Stimulated activated CD8-positive, alpha-beta memory T cell treated with anti-CD3 and anti-CD28 coated beads, Interleukin-4, amount 100 ng/mL, for 48 hours (primary cell): ENCODE measurements at places on chromosomes 16 and 17.

DNA sequence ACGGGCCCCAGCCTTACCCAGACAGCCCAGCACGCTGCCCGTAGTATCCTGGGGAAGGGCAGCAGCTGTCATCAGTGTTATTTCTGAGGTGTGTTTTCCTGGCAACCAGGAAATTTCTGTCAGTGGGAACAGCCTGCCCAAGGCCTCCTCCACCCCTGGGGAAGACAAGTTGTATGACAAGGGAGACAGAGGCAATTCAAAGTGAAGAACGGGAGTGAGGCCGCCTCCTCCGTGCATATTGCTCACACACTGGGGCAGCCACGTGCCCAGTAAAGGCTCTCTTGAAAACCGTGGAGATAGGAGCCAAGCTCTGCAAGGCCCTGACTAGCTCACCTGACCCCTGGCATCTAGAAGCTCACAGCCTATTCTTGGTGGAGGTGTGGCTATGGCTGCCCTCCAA, 57.6 kb downstream of the RAI1 start:
- DNase-seq, result no peak

DNA sequence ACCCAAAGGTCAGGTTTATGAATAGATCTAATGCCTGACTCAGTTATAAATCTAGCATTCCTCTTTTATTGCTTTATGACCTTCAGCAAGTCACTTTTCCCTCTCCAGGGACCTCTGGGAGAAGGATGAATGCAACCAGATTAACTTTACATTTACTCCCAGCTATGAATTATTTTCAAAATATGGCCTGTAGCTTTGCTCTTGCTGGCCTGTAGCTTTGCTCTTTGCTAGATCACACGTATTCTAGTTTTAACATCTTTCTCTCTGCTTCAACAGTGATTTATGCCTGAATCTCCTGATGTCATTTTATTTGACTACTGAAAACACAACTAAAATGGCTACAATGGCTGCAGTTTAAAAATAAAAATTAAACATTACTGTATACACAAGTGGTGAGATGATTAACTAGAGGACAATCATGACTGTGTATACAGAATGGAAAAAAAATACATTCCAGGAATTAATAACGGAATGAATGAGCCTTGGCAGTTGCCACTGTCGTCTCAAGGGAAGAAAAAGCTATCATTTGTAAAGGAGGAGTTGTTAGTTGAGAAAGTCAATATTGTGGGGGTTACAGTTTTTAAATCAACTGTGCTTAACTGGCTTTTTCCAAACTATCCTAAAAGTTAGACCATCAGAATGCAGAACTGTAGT, 434.5 kb upstream of the GOT2 start:
- DNase-seq, result no peak

DNA sequence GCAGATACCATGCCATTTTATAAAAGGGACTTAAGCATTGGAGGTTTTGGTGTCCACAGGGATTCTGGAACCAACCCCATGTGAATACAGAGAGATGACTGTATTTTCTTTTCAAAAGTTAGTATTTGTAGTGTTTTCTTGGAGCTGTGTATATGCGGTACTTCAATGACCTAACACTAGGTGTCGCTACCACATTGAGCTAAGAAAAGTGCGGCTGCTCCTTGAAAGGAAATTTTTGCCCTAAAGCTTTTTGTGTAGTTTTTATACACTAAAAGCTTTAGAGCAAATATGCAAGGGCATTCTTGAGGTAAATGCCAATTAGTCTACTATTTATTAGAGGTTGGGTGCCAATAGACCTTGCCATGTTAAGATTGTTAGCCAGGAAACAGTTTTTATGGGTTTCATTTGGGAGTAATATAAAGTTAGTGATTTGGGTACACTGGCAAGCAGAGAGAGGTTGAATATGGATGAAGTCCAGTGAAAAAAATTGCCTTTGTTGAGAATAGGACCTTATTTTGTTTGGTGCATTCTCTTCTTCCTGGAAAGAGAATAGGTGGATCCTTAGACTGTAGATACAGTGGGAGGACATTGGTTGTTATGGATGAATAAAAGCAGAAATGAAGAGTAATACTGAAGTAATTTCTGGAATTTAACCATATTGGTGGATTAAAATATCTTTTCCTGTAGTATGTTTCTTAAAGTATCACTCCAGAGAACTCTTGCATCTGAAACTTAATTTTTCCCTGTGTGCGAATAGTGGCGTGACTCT, 43.3 kb downstream of the BCAS3 start:
- peak; percentile 39 for DNase-seq

DNA sequence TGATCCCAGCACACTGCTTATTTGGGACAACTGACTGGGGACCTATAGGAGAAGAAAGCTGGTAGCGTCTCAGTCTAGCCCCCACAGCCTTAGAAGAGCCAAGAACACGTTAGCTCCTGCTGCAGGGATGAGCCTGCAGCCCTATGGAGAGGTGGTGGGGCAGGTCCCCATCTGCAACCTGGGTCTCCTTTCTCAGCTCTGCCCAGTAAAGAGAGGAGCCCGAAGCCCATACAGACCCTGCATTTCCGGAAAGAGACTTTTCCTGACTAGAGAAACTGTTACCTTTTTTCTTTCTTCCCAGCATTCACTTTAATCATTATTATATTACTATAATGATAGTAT, 788 bp downstream of the METTL22 start:
- no peak for DNase-seq

DNA sequence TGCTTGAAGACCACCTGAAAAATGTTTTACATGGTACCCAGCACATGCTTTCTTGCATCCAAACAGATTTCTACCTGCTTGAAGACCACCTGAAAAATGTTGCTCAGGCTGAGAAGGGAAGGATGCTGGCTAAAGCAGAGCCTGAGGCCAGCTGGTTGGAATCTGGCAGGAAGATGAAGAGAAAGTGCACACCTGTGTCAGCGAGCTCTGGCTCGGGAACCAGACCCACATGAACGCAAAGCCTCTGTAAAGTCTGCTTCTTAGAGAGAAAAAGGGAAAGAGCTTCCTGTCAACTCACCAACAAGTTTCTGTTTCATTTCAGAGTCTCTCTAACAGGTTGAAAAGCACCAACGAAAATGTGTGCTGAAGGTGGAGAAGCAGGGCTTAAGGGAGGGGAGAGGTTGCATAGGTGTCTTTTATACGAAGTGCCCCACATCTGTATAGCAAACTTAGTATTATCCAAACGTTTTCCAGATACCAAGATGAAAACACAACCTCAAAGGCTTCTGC, 226.0 kb downstream of the TOX3 start:
- no peak for DNase-seq

- no peak for DNase-seq
Measured at GRCh38 chr17:61345061-61345460, 54.6 kb upstream of the TBX2 start.

DNA sequence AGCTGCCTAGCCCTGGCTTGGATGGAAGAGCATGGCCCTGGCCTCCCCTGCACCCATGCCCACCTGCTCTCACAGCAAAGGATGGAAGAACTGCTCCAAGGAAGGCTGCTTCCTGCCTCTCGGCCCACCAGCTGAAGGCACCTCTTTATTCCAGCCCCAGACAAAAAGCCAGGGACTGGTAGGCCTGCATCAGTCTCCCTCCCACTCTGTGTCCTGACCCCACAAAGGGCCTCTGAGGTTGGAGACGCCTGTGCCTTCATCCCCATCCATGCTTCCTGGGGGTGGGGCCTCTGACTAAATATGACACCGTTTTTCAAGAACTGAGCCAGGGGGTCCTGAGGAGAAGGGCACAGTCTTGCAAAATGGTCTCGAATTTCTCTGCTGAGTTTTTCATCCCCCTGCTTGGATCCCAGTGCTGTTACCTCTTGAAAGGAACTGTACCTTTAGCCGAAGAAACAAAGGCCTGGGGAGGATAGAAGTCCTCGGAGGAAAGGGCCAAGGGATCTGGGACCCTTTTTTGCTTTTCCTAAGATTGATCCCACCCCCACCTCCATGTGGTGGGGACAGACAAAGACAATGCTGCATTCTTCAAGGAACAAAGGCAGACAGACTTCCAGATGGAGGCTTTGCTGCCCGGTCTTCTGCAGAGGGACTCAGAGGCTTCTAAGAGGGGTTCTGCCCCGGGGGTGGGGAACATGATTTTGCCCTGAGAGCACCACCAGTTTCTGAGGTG, 5.2 kb downstream of the C17orf50 start:
- no peak for DNase-seq

GRCh38 chr16:9033125-9033830, 58.2 kb upstream of the HAPSTR1 start:
- no peak for DNase-seq

DNA sequence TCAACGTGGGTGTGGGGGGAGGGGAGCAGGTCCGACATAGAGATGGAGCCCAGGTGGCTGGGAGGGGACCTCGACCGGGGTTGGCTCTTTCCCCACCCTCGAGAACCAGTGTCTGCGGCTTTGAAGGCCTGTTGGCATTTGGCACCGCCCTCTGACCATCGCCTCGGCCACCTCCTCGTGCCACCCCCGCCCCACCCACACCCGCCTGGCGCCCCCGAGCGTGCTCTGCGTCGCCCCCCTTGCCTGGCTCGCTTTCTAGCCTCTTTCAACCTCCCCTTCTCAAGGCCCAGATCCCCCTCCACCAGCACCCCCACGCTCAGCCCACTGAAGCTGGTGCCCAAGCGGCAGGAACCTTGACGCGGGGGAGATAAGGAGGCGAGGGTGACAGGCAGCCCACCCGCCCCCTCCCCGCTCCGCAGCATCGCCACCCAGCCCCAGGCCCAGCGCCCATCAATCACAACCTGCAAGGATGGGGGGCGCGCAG, 619 bp downstream of the CACNB1 start:
- no peak for DNase-seq

DNA sequence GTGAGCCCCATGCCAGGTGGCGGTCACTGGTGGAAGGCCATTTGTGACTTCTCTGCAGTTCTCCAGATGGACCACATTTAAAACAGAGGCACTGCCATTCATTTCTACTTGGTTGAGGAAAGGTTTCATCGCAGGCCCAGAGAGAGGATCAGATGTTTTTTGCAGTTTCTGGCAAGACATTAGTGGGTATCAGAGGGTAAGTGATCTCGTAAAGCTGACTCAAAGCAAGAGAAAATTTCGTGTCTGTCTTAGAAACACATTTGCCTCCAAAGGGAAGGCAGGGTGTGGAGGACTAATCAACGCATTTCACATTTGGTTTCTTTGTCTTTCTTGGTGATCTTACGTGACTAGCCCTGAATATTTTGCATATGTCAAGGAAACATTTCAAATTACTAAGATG, 81.8 kb downstream of the PRKCB start:
- no peak for DNase-seq

DNA sequence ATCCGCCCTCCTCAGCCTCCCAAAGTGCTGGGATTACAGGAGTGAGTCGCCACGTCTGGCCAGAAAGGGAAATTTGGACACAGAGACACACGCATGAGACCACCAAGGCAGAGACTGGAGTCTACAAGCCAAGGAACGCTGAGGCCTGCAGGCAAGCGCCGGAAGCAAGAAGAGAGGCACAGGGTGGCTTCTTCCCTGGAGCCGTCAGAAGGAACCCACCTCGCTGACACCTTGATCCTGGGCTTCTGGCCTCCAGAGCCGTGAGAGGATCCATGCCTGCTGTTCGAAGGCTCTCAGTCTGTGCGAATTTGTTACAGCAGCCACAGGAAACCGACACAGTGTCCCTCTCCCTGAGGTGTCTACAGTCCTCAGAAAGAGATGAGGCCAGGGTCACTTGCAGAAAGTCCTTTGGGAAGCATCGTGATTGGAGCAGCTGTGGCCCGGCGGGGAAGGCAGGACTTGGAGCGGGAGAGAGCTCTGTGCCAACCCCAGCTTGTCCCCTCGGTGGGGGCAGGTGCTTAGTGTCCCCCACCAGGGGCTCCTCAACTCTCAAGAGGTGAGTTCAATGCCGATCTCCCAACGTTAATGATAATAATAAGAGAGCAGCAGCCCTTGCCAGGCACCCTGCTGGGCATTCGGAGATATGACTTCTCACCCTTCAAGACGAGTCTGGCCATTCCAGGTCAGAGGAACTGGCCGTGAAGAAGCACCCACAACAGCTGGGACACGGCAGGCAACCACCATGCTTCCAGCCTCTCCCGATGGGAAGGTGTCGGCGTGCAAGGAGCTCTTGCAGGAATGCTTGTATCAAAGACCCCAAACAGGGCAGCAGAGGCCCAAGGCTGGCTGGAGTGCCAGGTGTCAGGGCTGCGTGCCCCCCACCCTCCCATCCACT, 68.4 kb upstream of the TNRC6C start:
- no peak for DNase-seq

GRCh38 chr17:13806092-13806491, 204.4 kb upstream of the HS3ST3A1 start:
- no peak for DNase-seq

DNA sequence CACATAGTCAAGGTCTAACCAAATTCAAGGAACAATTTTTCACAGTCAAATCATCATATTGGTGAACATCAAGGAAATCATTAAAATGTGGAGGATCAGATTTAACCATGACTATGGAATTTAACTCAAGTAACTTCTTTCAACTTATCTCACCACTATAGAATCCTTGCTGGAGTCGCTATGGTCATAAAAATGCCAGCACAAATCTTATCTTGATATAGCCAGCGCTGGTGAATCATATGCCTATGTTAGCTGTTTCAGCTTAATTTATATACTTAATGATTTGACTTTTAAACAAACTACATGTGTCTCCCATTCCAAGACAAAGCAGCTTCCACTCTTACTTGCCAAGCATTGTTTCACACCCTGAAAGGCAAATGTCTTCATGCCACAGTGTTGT, 416.4 kb downstream of the CDH11 start:
- no peak for DNase-seq

GRCh38 chr16:80580109-80580832, 39.5 kb downstream of the DYNLRB2 start:
- peak; percentile 76 for DNase-seq

- no peak for DNase-seq
Measured at GRCh38 chr16:80176114-80176513, 364.7 kb upstream of the DYNLRB2 start.

GRCh38 chr16:19210968-19211367, 42.9 kb downstream of the SYT17 start:
- DNase-seq, result no peak

GRCh38 chr16:2048116-2048543, 345 bp downstream of the TSC2 start:
- no peak for DNase-seq

GRCh38 chr17:41907633-41908539, 10.9 kb downstream of the ACLY start:
- no peak for DNase-seq

DNA sequence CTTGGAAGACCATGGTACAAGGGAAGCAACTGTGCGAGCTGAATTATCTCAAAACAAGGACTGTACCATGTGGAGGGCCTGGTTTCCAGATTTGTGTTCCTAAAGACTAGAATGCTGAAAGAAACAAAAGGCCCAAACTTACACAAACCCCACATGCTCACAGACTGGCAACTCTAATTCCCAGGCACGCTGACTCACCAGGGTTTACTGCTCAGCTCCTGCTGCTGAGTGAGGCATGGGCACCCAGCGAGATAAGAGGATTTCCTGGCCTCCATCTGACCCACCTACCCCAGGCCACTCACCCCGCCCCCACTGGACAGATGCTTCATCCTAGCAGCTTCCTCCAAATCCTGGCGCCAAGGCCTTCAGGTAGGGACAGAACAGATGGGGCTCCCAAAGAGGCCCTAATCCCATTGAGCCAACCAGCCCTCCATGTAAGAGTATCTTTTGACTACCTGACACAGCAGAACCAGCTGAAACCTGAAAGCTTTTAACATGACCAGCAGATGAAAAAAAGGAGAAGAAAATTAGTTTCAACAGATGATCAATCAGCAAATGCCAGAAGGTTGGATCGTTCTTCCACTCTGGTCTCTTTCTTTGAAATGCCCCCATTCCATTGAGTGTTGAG, 33.9 kb downstream of the DCUN1D3 start:
- peak; percentile 32 for DNase-seq
